Fibroblast of villous mesenchyme (primary cell): ENCODE measurements at places on chromosomes 3 and 15. TPM values are rescaled to one million over a fixed set of nuclear protein-coding genes. Genes with fewer than 3 reads are reported as not detected.

Gene SLC22A14
- 0.32 and 0.86 TPM in 2 replicates for total RNA-seq

Gene TRIM42
- total RNA-seq, result not detected in 2 replicates

GRCh38 chr3:181709537-181710279 lies 2.0 kb upstream of the SOX2 start:
- peak; percentile 58 for DNase-seq

Gene CYP1A2
- not detected in 2 replicates for total RNA-seq

Gene ONECUT1
- total RNA-seq, result under 0.01 TPM in 1 of 2 replicates, not detected in the other

Gene B3GNT5
- total RNA-seq, result 3.2 and 6.0 TPM in 2 replicates

Gene STOML1
- total RNA-seq, result 17.1 and 19.0 TPM in 2 replicates

- DNase-seq, result no peak
Observed at GRCh38 chr15:74136540-74136813, 6.1 kb downstream of the ISLR2 start.

DNA sequence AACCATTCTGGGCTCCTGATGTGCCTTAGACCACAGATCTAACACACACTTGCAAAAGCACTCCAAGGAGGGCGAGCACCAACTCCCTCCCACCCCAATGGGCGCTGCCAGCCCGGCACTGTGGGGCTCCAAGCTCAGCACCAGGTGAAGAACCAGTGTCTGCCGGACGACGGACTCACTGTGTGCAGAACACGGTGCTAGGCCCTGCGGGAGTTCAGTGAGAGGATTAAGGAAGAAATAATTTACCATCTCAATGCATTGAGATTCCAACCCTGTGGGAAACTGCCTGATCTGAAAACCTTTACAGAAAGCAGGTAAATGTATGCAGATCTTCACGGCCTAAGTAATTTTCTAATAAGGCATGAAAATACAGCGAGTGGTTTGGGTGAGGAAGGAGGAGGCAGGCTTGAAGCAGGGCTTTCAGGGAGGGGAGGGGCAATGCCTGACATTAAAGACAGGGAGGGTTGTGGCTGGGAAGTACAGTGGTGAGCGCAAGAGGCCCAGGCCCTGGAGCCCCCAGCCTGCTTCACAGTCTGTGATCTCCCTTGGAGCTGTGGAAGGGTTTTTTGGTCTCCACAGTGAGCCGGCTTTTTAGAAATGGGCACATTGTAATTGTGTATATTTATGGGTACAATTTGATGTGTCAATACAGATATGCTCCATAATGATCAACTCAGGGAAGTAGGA lies 35.6 kb upstream of the CHRNB4 start:
- DNase-seq, result no peak

- no peak for DNase-seq
Observed at GRCh38 chr3:82100378-82100777, 338.9 kb upstream of the GBE1 start.

DNA sequence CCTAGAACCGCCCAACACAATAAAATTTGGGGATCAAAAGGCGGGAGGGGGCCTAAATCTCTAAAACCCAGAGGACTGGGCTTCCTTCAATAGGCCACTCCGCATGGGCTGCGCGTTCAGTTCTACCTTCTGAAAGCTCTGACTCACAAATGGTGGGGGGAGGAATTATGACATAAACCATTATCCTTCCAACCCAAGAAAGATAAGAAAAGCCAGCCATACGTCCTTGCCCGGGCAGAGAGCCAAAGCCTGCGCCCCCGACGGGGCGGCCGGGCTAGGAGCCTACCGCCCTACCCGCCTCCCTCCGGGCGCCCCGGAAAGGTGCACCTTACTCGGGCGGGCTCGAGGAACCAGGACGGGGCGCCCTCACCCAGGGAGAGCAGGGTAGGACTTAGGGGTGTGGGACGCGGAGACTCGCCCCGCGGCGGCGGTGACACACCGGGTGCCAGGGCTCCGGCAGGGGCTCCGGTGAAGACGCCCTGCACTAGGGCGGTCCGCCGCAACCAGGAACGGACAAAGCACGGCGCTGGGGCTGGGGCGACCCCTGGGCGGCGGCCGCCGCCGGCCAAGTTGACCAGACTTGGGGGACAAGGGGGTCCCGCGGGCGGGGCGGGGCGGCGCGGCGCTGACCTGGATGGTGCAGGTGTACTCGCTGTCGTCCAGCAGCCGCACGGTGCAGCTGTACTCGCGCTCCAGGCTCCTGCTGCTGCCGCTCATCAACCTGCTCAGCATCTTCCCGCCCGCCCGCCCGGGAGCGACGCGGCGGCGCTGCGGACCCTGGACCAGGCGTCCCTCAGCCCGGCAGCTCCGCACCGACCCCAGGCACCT lies 534 bp downstream of the FRMD5 start:
- DNase-seq, result peak; percentile 34

DNA sequence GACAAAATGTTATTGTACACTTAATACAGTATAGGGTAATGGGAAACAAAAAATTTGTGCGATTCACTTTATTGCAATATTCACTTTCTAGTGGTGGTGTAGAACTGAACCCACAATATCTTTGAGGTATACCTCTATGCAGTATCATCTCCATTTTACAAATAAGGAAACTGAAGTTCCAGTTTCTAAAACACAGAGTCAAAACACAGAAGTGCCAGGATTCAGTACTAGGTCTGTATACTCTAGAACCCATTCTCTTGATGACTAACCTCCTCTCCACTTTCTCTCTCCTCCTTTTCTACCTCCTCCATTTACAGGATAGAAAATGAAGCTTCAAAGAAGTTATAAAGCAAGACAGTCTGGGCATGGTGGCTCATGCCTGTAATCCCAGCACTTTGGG lies 62.2 kb downstream of the MB21D2 start:
- no peak for DNase-seq

Gene B2M
- total RNA-seq, result 2,255 and 2,821 TPM in 2 replicates

Gene FBXO40
- under 0.01 TPM in 1 of 2 replicates, not detected in the other for total RNA-seq

Gene LRRC49
- 10.3 and 14.2 TPM in 2 replicates for total RNA-seq

DNA sequence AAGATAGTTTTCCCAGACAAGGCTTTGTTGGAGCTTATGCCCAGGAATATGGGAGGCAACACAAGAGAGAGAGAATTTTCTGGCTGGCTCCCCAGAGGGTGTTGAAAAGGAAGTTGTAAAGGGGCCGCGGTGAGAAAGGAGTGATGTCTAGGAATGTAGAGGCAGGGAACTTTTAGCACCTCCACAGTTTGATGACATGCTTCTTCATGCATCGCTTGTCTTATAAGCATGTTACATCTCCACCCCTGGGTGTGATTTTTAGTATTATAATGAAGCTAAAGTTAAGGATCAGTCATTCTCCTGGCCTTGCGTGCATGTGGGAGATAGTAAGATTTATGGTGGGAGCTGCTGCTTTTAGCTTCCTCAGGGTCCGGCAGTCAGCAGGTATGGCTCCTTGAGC lies 32.8 kb upstream of the TF start:
- DNase-seq, result no peak

GRCh38 chr3:129001101-129001805 lies at the start of gene EFCC1:
Gene EFCC1 (plus strand): TSS chr3:129001304. CDS start chr3:129001629, 325 bp downstream.
- peak; percentile 26 for DNase-seq

- no peak for DNase-seq
Observed at GRCh38 chr15:62150445-62150844, 14.6 kb downstream of the C2CD4B start.

Gene SPTBN5
- 0.32 and 0.43 TPM in 2 replicates for total RNA-seq

- no peak for DNase-seq
Observed at GRCh38 chr15:29952225-29952624, 130.0 kb upstream of the TJP1 start.

GRCh38 chr3:89565098-89565497 lies 457.7 kb downstream of the EPHA3 start:
- no peak for DNase-seq

DNA sequence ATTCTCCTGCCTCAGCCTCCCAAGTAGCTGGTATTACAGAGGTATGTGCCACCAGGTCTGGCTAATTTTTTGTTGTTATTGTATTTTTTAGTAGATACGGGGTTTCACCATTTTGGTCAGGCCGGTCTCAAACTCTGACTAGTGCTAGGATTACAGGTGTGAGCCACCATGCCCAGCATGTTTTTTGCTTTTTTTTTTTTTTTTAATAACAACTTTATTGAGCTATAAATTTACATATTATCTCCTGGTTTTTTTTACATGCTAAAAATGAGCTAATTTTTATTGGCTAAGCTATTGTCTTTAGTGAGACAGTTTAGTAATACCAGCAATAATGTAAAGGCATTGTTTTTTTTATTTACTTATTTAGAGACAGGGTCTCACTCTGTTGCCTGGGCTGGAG lies 105.2 kb downstream of the PDE8A start:
- no peak for DNase-seq

DNA sequence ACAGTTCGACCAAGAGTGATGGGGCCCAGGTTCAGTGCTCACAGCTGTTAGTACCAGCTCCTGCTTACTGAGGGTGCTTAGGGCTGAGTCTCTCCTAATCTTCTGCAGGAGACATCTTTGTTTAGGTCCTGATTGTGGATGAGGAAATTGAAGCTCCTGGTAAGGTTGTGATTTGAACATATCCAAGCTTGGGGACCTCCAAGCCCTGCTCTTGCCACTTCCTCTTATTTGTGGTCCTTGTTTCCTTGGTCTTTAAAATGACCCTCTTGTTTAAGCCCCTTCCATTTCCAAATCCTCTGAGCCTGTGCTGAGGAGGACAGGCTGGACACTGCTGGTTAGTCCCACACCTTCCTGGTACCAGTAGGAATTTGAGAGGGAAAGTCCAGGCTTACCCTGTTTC lies 87.0 kb downstream of the EEFSEC start:
- no peak for DNase-seq

DNA sequence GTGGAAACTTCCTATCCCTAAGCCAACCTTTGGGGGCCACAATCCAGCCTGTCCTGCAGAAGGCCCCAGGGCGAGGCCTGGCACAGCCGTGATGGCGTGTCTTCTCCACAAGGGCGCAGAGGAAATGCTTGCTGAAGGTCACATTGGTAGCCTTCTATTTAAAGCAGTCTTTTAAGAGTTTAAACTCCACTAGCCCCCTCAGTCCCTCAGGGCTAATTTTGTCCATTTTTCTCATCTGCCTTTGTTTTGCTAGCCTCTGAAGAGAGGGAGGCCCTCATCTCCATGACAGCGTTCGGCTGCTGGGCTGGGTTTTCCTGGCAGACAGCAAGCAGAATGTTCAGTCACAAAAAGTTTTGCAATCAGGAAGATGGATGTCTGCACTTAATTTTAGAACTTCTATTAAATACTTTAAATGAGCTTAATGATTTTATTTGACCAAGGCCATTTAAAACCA lies 40.8 kb downstream of the RARB start:
- DNase-seq, result peak; percentile 84

- DNase-seq, result no peak
Observed at GRCh38 chr15:53581513-53581912, 177.9 kb downstream of the WDR72 start.

DNA sequence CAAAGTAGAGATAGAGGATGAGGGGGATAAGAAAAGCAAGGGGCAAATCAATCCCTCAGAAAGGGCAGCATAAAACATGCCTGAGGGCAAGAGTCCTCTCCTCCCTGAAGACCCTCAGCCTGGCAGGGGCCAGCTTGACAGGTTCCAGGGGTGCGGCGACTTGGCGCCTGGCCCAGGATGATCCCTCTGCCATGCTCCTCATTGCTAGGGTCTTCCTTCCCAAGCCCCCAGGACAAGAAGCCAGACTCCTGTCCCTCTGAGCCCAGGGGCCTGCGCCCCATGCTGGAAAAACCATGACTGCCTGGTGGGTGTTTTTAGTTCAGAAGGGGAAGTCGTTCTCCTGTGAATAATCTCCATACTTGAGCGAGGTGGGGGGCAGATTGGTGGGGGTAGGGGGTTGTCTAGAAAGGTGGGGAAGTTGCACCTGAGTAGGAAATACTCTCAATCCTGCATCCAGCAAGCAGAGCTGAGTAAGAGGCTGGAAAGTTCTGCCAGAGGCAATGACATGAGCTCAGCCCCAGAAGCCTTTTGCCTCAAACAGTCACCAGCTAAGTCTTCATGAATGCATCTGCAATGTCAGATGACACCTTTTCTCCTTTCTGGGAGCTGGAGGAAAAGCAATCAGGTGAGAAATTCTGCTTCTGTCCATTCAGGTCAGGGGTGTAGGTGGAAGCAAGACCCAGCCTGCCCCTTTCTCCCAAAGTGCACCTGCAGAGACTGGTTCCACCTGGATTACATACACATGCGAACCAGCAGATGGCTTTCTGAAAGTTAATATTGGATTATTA lies 18.3 kb downstream of the SLC12A8 start:
- no peak for DNase-seq

DNA sequence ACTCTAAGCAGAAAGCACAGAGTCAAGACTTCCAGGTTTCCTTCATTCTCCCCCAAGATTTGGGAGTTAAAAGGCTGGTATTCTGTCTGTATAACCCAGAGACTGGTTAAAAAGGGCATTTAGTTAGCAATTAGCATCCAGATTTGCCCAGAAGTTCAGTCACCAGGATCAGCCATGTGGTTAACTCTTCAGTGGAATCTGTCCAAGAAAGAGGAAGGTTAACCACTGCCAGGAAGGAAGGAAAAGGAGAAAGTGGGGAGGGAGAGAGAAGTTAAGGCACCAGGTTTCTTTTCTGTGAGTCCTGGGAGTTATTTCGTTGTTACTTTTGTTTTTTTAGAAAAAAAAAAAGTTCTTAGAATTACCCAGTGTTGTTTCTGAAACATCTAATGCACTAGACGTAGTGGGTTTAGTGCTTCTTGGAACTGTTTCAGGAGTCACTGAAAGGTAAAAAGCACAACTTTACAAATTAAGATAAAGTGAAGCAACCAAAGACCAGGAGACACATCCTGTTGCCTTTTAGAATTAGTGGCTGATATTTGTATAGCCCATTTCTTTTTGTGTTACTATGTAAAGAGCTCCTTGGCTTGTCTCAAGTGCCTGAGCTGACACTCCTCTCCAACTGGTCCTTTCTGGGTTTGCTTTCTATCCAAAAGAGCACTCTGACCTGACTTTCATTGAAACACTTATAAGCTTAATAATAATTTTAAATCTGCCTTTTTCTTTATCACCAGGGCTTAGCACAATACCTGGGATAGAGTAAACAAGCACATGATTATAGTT lies 128.6 kb downstream of the ABI3BP start:
- DNase-seq, result no peak

DNA sequence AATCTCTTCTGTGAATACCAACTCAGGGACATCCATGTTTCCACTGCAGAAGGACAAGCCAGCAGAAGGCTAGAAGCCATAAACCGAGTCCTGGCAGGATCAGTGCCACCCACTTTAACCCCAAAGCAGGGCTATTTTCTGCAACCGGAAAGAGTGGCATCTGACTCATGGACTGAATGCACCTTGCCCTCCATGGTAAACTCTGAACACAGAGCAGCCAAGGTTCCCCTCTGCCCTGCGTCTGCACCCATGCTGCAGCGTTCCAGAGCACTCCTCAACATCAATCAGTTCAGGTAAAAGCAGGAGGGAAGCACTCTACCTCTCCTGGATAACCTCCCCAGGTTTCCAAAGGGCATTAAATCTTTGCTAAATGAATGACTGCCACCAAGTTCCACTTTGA lies 801 bp upstream of the NGRN start:
- no peak for DNase-seq

DNA sequence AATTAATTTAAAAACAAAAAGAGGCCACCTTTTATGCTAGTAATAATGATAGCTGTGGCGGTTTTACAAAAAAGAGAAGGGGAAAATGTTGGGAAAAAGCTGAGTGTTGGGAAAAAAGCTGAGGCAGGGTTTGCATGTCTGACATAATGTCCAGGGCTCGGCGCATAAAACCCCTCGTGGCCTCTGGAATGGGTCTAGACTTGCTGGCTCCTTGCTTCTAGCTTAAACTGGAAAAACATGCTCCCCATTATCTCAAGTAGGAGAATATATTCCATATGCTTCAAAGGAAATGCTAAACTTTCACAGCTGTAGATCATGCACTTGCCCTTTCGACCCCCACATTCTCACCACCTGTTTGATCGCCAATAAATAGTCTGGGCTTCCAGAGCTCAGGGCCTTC lies 53.0 kb downstream of the CYP19A1 start:
- DNase-seq, result no peak

GRCh38 chr3:50122661-50123391 lies 32.3 kb upstream of the SEMA3F start:
- no peak for DNase-seq
